Activated T-cell treated with anti-CD3 and anti-CD28 coated beads, Interleukin-2, amount 50 U/mL, for 72 hours (primary cell): ENCODE measurements at places on chromosomes 6 and 20. TPM values are rescaled to one million over a fixed set of nuclear protein-coding genes. Genes with fewer than 3 reads are reported as not detected.
A peak's percentile ranks its signal among the peaks of the same experiment; 100 is the strongest.

DNA sequence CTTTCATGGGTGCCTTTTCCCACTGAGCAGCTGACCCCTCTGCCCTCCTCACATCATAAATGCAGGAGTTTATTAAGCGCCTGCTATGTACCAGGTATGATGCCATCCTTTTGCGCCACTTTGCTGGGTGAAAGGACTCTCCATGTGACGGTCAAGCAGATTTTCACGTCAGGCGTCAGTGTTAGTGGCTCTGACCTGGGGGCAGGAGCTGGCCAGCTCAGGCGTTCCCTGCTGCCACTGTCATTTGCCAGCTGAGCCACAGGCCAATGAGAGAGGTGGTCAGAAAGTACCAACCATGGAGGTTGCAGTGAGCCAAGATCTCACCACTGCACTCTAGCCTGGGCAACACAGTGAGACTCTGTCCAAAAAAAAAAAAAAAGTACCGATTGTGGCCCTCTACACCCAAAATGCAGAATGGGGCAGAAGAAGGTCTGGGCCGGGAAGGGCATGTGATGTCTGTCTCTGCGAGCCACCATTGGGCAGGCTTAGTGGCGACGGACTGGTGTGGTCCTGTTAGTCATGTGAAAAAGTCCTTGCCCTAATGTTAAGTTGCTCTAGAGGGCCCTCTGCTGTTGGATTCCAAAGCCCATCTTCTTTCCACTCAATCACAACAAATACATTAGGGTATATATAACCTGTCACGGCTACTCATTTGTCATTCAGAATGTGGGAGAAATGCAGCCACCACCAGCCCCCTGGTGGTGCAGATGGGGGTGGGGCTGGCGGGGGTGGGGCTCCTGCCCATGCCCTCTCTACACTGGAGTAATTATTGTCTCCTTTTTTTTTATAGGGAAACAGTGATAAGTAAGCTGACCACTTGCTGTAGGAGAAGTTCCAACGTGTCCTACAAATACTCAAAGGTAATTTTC is 18.4 kb upstream of the SLC22A1 start:
- peak; percentile 18 for DNase-seq

The HLA-DRB5 gene
- 1.7 TPM for total RNA-seq

The TREM2 gene
- total RNA-seq = not detected

GRCh38 chr6:169441292-169441691 is 187.6 kb upstream of the THBS2 start:
- no peak for DNase-seq

- no peak for DNase-seq
Observed at GRCh38 chr6:135306740-135307420, 125.8 kb downstream of the MYB start.

- DNase-seq = no peak
Observed at GRCh38 chr6:145643760-145644159, 91.6 kb downstream of the EPM2A start.

GRCh38 chr20:64025826-64026412 is 10.1 kb upstream of the C20orf204 start:
- no peak for DNase-seq

DNA sequence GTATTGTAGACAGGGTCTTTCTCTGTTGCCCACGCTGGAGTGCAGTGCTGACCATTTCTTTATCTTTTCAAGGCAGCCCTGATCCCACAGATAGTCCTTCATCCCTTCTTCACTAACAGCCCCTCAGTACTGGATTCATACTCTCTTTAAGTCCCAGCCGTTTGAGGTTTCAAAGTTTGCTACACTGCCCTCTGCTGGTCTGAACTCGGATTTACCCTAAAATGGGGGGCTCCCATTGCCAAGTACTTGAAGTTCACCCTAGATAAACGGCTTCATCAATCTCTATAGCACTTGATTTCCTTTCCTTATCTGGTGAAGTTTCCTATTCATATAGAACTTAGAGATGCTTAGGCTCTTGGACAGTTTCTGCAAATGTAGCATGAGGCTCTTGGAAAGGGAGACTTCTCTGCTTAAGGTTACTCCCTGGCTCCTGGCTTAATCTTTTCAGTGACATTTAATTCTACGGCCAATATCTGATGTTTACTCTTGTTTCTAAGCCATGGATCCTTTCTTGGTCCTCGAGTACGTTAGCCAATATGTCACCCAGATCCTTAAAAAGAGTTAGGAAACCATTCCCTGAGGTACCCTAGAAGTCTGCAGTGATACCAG is 21.4 kb upstream of the PREP start:
- DNase-seq = peak; percentile 59

- DNase-seq = no peak
Observed at GRCh38 chr6:15755526-15755925, 92.7 kb upstream of the DTNBP1 start.
